ENCODE measurements at places on chromosomes 6 and 20.

DNA sequence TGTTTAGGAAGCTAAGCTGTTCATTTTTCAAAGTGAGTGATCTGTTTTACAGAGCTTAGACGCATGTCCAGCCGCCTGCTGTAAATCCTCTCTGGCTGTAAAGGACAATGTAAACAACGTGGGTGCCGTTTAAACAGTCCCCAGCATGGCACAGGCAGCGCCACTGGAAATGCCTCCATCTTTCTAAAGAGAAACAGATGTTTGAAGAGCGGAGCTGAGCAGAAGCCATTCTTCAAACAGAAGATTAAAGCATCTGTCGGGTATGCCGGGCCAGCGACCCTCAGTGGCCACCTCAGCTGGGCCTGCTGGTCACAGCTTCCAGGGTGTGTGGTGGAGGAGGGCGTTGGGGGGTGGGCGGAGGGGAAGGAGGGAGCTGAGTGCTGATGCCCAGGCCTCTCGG, 138.6 kb downstream of the ERMARD start:
- no peak for DNase-seq

DNA sequence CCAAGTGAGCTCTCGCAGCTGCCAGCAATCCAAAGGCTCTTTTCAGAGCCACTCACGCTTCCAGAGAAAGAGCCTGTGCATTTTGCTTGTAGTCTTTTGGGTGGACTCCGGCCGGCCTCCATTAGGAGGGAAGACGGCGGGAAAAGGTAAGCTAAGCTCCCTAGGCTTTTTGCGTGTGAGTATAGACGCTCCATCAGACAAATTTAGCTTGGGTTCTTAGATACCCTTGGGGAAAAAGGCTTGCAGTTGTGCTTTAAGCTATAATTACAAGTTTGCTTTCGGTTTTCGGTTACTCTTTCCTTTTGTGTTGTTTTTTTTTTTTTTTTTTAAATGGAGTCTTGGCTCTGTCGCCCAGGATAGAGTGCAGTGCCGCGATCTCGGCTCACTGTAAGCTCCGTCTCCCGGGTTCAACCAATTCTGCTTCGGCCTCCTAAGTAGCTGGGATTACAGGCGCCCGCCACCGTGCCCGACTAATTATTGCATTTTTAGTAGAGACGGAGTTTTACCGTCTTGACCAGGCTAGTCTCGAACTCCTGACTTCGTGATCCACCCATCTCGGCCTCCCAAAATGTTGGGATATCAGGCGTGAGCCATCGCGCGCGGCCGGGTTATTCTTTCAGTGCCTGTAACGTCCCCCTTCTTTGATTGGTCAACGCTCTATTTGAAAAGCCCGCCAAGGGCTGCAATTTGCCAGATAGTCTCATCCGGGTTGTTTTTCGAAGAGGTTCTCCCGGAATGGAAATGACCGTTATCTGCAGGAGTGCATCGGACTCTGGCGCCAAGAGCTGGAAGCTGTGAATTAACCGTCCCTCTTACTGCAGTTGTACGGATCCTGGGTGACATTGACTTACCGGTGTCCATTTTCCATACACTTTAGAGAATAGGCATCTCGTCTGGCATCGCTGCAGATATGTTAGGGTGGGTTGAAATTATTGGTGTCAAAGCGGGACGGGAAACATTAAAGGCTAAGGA, 18.1 kb downstream of the OR2B2 start:
- peak; percentile 89 for DNase-seq

DNA sequence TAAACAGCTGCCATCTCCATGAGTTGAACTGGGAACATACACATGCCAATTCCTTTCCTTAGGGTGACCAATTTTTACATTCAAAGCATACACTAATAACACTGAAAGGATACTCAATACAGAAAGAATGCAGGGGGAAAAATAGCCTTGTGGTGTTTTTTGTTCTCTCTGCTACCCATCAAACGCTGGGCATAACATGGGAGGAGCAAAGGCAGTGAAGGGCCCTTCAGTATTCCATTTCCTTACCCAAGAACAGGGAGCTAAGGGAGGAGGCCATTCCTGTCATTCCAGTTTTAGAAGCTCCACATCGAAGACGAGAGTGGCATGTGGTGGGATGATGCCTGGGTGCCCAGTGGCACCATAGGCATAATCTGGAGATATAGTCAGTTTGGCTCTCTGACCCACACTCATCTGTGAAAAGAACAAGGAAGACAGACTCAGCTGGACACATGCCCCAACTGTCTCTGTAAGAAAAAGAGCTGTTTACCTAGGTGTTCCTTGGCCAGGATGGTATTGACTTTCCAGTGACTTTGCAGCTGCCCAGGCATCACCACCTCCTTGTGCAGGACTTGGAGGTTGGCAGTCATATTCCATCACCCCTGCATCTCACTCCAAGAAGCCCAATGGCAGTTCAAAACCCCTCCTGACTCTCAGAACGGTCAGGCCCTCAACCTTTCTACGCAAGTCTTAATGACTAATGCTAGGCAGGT, 20.9 kb downstream of the FKBP1A start:
- no peak for DNase-seq

- no peak for DNase-seq
Observed at GRCh38 chr6:43887906-43888683, 118.1 kb downstream of the VEGFA start.

GRCh38 chr6:119148825-119149525, 70.5 kb upstream of the FAM184A start:
- no peak for DNase-seq

- DNase-seq = no peak
Observed at GRCh38 chr6:168560126-168560525, 119.1 kb downstream of the SMOC2 start.

- DNase-seq = no peak
Observed at GRCh38 chr6:56714273-56714672, 71.6 kb upstream of the DST start.

DNA sequence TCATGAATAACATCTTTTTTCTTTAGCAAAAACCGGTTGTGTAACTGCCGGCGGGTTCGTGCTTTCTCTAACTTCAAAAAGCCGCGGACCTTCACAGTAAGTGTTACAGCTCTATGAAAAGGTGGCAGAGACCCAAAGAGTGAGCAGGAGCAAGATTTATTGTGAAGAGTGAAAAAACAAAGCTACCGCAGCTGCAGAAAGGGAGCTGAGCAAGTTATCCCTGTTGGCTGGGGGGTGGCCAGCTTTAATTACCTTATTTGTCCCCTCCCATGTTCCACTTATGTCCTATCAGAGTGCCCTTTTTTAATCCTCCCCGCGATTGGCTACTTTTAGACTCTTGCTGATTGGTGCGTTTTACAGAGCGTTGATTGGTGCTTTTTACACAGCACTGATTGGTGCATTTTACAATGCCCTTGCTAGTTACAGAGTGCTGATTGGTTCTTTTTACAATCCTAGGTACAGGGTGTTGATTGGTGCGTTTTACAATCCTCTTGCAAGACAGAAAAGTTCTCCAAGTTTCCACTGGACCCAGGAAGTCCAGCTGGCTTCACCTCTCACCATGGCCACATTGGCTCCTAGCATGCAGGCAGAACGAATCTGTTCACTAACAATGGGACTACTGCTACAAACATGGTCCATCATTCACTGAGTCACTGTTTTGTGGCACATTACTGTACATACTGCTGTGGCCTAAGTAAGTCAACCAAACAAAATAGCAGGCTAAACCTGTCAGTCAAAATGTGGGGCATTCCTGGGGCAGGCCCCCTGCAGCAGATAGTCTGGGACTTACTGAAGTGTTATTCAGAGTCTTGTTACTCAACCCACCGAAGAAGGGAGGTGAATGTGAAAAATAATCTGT, 52.8 kb downstream of the MYLIP start:
- DNase-seq = no peak

DNA sequence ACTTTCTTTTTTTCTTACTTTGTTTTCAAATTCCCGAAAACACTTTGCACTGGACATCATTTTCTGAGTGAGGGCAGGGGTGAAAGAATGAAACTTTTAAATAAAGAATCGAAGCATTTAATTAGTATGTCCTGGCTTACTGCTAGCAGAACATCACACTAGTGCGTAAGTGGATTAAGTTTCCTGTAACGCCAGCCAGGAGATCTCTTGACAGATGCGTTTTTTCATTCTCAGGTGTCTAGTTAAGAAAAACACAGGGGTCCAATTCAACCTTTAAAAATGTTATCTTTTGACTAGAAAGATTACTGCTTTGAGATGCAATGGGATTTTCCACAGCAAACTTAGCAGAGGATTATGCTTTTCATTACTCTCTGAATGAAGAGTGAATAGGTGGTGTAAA, 858.8 kb upstream of the EPHA7 start:
- DNase-seq = no peak

DNA sequence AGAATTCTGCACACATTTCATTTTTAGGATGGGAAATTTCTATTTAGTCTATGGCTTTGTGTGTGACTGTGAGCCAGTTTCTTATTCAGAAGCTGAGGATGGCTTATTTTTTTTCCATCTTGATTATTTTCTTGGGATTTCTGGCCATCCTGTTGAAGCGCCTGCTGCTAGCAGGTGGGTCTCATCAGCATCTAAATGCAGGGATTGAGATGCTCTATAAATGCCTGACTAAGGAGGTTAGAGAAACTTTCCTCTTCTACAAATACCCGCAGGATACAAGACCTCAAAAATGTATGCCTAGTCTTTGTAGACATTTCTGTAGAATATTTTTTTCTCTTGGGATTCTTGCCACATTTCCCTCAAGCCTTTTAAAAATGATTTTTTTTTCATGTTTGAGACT, 138.0 kb upstream of the CCN2 start:
- DNase-seq = no peak

DNA sequence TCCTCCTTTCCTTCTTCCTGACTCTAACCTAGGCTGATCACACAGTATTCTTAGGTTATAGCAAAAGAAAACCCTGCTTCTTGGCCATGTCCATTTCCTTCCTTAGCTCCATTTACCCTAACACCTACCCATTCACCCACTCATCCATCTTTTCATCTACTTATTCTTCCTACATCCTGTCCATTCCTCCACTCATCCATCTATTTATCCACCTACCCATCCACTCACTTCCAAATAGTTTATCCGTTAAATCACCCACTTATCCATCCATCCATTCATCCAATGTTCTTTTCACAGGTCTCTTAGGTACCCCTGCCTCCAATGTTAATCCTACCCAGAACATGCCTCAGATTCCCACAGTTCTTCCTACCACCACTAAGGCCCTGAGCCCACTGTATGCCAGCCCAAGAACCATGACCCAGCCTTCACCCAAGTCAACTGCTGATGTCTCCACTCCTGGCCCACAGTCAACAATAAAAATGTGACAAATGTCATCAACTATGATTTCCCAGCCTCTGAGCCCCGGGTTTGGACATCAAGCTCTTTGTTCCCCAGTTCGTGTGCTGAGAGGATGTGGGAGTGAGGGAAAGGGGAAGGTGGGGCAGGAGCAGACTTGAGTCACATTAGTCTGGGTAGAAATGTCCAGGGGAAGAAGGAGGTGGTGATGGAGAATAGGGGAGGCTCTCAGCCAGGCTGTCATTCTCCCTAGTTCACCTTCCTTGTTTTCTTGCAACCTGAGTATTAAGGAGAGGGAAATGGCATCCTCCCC, 24.4 kb downstream of the TREML4 start:
- DNase-seq = no peak

DNA sequence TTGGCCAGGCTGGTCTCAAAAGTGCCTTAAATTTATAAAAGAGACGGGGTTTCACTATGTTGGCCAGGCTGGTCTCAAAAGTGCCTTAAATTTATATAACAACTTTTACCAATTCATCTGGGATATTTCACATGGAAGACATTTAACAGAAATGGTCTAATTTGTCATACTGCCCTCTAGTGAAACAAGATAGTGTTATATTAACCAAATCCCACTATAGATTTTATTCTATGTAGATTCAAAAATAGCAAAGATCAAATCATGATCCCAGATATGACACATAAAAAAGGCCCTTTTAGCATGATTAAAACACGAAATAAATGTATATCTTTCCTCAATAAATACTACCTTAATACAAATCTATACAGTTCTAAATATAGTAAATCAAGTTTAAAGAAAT, 102.8 kb upstream of the TFAP2D start:
- DNase-seq = no peak

DNA sequence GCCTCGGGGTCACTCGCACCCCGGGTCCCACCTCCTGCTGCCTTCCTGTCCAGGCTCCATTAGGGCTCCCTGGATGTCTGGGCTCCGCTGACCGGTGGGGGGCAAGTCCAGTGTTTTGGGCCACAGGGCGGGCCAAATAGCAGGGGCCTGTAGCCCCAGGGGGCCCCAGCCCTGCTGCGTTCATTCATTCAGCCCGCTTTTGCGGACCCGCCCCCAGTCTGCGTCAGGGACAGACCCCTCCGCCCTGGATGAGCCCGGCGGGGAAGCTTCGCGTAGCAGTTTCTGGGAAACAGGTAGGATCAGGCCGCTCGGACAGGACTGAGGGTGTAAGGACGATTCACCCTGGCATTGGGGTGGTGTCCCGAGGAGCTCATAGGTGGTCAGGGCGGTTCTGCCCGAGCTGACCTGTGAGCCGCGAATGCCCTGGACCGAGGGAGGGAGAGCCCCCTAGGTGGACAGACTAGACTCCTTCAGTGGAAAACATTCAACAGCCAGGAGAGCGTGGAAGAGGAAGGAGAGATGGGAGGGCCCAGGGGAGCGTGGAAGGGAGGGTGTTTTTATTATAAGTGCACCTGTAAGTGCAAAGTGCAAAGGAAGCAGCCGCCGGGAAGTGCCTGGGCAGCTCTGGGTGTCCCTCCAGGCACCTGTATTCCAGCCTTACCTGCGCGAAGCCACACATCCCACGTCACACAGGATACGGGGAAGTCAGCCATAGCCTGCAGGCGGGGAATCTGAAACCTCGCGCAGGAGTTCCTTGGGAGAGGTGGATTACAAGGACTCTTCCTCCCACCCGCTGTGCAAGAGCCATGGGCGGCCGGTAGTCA, 662 bp downstream of the ENTPD6 start:
- DNase-seq = no peak

GRCh38 chr6:12265791-12266190, 24.4 kb upstream of the EDN1 start:
- DNase-seq = no peak

DNA sequence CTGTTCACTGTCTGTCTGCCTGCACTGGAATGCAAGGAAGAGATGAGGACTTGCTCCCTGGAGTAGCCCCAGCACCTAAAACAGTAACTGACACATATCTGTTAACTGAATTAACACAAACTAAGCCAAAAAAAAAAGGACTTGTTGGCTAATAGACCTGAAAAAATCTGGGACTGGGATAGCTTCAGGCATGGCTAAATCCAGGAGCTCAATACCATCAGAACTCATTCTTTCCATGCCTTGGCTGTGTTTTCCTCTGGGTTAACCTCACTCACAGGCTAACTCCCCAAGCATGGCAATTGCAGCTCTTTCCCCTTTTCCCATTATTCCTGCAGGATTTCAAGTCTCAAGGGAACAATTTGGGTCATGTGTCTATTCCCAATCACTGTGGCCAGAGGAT, 21.6 kb upstream of the ARFGEF2 start:
- no peak for DNase-seq

- no peak for DNase-seq
Observed at GRCh38 chr20:1600736-1601135, 19.1 kb downstream of the SIRPB1 start.
